ENCODE measurements at places on chromosomes 2 and 18.

- DNase-seq: no peak
These were observed 25.0 kb downstream of the COA5 start for GRCh38 chr2:98583276-98583675.

DNA sequence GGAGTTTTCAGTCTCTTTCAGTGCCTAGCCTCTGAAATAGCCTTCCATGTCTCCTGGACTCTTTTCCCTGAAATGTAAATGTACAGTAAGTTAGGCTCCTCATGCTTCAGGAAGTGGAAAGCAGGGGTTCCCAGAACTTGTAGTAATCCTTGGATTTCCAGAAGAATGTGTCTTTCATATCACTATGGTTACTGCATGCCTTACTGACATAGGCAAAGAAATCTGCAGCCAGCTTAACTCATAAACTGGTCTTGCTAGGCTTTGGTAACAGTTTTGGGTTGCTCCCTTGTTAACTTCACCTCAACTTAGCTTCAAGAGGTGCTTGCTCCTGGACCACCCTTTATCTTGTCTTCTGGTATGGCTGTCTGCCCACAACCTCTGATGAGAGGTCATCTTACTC lies 686.8 kb upstream of the DDX18 start:
- no peak for DNase-seq

GRCh38 chr2:98084151-98084868 lies 2.7 kb upstream of the VWA3B start:
- DNase-seq: no peak

- DNase-seq: no peak
These were observed 27.2 kb downstream of the STEAP3 start for GRCh38 chr2:119250718-119251290.
